Stimulated activated CD8-positive, alpha-beta memory T cell treated with anti-CD3 and anti-CD28 coated beads, Interleukin-4, amount 100 ng/mL, for 1 hour (primary cell): ENCODE measurements at places on chromosomes 5 and 9.

- DNase-seq = no peak
Measured at GRCh38 chr5:139181322-139181730, 16.8 kb downstream of the SIL1 start.

DNA sequence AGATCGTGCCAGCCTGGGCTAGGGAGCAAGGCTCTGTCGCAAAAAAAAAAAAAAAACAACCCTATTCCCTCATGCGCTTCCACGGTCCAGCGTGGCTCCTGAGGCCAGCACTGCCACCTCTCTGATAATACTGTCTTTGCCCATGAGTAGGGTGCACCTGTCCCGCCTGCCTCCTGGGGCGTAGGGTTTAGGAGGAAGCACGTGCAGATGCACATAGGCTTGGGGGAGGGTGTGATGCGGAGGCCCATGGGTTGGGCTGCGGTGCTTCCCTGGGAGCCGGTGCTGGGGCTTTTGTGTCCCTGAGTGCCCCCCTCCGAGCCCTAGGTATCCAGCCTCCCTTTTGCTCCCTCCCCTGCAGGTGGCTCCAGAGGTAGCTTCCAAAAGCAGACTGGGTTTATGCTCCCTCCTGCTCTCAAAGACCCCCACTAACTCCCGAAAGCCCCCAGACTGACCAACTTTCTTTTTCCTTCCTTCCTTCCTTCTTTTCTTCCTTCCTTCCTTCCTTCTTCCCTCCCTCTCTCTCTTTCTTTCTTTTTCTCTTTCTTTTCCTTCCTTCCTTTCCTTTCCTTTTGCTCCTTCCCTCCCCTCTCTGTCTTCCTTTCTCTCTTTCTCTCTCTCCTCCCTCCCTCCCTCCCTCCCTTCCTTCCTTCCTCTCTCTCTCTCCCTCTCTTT is 12.8 kb downstream of the FGFR4 start:
- DNase-seq = no peak

GRCh38 chr5:175920231-175920811 is 47.8 kb downstream of the THOC3 start:
- DNase-seq = no peak

DNA sequence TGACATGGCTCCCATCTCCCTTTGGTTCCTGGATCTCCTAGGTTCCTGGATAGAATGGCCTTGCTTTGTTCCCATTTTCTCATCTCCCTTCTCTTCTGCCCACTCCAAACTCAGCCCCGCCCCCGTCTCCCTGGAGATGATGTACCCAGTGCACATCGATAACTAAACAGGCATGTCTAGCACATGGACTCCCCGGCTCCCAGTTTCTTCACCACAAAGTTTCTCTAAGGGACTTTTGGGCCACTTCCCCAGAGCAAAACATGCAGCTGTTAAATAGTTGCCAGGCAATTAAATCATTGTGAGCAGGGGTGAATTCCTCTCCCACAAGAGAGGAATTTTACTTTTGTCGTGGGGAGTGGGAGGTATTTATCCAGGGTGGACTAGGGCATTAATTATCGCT is 259.0 kb downstream of the GADD45G start:
- DNase-seq = no peak

DNA sequence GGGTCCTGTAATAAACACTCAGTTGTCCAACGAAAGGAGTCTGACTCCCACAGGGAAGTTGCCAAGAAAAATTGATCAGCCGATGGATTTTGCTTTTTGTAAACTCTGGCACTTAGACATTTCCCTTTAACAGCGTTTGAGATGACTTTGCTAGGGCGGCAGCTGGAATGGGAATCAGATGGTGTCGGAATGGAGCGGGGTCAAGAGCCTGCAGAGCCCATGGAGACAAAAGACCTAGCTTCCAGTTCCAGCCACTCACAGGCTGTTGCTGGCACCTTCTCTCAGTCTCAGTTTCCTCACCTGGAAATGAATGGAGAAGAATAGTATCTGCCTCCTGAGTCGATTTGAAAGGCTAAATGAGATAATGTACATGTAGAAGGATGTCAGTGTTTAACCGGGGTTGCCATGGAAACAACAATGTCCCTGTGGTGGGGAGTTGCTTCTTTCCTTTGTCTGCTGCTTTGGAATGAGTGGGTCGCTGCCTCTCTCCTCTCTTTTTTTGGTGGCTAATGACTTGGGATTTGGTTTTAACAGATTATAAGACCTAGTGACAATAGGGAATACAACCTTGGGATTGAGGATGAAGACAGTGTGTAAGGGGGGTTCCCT is 137.4 kb downstream of the GAS1 start:
- DNase-seq = no peak

DNA sequence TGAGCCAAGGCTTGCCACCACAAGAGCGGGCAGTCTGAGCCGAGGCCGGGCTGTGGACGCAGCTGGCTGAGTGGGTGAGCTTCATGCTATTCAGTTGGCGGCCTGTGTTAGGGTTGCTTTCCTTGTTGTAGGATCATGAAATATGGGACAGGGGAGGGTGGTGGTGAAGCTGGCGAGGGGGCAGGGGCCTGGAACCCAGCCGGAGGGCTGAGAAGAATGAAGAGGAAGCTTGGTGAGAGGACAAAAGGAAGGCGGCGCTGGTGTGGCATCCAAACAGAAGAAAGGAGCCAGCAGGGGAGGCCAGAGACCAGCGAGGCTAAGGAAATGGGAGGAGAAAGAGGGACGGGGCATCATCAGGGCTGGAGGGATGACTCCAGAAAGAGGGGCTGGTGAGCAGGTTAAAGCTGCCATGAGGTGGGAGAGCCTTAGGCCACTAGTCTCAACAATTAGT is 18.3 kb downstream of the RALGPS1 start:
- DNase-seq = no peak

- no peak for DNase-seq
Measured at GRCh38 chr9:133518200-133518599, 6.6 kb downstream of the MYMK start.

- DNase-seq = no peak
Measured at GRCh38 chr5:43191740-43192557, at the start of gene NIM1K. Gene NIM1K, plus strand, starts transcription at chr5:43192225. Its CDS starts 53,551 bp downstream, at chr5:43245776.

DNA sequence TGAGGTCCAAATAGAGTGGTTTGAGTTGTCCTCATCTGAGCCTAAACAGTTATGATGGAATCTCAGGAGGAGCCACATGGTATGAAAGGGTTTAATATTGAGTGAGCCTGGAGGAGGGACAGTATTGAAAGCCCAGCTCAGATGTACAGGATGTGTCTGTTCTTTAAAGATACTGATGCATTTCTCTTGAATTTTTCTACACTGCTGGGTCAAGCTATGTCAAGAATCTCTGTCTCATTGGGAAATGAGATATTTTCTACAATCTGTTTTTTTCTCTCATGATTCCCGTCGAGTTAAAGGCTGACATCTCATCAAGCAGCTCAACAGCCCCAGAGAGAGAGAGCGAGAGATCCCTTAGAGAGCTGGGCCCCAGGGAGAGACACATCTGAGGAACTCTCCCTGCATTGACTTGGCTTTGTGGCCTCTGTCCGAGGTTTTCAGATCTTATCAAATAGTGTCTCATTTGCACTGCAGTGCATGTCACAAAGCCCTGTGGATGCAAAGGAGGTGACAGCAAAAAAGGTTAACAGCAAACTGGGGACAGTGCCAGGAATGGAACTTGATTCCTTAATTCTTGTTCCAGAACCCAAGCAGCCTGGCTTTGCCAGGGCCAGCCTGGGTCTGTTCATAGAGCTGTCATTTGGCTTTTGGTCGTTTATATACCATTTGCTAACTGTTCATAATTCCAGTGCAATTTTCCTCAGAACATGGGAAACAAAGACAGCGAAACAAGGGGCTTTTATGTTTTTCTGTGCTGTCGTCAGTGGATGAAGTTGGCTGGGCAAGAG is 19.0 kb upstream of the ACTBL2 start:
- DNase-seq = no peak

GRCh38 chr9:107025260-107026035 is 162.5 kb downstream of the ZNF462 start:
- DNase-seq = no peak

DNA sequence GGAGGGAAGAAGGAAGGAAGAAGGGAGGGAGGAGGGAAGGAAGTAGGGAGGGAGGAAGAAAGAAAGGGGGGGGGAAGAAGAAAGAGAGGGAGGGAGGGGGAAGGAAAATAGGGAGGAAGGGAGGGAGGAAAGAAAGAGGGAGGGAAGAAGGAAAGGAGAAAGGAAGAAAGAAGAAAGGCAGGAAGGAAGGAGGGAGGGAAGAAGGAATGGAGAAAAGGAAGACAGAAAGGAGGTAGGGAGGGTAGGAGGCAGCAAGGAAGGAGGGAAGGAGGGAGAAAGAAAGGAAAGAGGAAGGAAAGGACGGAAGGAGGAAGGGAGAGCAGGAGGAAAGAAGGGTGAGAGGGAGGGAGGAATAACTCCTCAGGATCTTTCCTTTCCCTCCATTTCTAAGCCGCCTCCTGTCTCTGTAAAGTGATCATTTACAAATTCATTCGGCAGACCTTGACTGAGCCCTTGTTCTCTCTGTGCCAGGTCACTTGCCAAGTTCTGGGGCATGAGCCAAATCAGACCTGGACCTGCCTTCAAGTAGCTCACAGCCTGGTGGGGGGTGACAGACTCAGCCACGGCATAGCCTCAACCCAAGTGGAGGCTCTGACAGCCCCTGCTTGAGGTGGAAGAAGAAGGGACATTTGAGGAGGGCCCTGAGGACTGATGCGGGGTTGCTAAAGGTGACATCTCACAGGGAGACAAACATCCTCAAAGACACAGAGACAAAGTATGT is 69.0 kb upstream of the HRH2 start:
- DNase-seq = no peak

DNA sequence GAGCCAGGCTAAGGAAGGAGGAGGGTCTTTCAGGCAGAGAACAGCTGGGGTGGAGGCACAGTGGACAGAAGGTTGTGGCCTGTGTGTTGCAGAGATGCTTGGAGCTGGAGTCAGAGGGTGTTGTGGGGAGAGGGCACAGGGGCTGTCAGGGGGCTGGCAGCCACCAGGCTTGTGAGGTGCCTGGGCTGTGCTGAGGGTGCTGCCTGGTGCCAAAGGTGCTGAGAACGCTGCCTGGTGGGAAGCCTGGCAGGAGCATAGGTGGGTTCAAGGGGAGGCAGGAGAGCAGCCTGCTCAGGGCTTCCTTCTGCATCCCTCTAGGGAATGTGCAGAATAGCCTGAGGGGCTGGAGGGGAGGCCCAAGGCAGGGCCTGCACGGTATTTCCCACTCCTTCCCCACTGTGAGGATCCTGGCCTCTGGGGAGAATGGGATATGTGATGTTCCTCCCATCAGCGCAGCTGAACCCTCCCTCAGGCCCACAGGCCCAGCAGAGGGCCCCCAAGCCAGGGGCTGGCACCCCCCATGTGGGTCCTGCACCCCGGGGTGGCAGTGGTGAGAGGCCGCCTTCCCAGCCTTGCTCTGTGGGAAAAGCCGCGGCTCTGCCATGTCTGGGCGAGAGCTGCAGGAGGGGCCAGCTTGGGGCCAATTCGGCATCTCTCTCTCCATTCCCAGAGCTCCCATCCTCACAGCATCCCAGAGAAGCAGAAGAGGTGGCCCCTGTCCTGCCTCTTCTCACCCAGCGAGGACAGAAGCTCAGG is 76.3 kb downstream of the CACNA1B start:
- no peak for DNase-seq

GRCh38 chr5:33160871-33161270 is 279.9 kb upstream of the TARS1 start:
- DNase-seq = no peak

DNA sequence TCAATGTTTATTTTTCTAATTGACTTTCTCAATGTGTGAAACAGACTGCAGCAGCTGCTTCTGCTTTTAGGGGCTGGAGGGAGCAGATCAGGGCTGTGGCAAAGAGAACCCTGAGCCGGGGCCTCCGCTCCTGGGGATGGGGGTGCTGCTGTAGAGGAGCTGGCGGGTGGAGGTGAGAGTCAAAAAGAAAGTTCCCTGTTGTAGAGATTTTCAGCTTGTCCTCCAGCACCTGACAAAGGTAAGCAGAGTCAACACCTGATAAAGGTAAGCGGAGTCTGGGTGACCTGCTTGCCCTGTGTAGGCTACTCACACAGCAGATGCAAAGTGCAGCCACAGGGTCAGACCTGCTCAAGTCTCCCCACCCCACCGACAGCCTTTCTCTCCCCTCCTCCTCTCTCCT is 252.4 kb upstream of the IRX1 start:
- DNase-seq = no peak

DNA sequence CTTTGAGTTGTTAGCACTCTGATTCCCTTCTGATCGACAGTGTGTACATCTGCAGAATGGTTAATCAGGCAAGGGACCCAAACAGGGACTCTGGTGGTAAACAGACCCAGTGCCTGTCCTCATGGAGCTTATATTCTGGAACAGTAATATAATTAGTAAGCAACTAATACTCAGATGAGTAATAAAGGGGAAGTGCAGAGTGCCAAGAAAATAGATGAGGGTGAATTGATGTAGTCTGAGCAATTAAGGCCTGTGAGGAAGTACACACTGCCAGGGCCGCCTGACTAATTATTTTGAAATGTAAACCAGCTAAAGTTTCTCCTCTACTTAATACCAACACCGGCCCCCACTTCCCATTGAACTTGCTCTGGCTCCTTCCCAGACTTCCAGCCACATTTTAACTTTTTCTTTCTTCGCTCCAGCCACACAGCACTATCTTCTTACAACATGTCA is 4.2 kb downstream of the DHX29 start:
- DNase-seq = no peak

DNA sequence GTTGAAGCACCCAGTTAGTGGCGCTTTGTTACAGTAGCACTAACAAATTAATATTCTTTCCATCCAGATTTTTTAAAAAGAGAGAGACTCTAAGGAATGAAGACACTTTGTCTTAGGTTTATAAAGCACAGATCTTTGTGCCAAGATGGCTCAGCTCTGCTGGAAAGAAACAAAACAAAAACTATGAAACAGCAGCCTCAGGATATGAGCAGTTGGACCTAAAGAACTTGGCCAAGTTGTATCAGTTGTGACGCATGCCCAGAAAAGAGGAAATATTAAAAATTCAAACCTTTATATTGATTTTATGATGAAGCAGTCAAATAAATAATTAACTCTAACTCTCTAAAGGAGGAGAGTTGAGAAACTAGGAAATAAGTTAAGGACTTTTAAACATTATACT is 427.2 kb downstream of the SPOCK1 start:
- no peak for DNase-seq

- DNase-seq = no peak
Measured at GRCh38 chr9:8961186-8961851, 1161.7 kb upstream of the DMAC1 start.

- no peak for DNase-seq
Measured at GRCh38 chr5:91885291-91886265, 502.5 kb upstream of the ARRDC3 start.

DNA sequence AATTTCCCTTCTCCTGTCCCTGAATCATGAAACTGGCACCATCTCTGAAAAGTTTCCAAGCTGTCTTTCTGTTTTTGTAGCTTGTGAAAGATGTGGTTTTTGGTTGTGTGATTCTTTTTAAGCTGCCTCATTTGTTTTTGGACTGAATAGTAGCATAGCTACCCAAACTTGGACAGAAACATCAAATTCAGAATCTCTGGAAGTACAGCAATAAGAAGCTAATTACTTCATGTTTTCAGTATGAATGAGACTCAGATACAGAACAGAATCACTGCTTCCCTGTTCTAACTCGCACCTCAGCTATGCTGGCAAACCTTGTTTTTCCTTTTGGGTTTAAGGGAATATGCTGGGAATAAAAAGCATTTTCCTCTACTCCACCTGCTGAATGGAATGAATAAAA is 101.0 kb downstream of the FGF1 start:
- DNase-seq = no peak

- DNase-seq = peak; percentile 47
Measured at GRCh38 chr5:150161242-150162141, 5.1 kb upstream of the CDX1 start.

- DNase-seq = no peak
Measured at GRCh38 chr5:160660132-160660531, 191.9 kb downstream of the ATP10B start.
